ENCODE measurements at places on chromosomes 4 and X. TPM values are rescaled to one million over a fixed set of nuclear protein-coding genes. Genes with fewer than 3 reads are reported as not detected.

DNA sequence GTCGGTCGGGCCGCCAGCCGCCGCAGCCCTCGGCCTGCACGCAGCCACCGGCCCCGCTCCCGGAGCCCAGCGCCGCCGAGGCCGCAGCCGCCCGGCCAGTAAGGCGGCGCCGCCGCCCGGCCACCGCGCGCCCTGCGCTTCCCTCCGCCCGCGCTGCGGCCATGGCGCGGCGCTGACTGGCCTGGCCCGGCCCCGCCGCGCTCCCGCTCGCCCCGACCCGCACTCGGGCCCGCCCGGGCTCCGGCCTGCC, 213 bp downstream of the NFKB1 start:
- DNase-seq: no peak

GRCh38 chr4:77220828-77221613, 64.0 kb downstream of the CCNG2 start:
- DNase-seq: peak; percentile 83

- no peak for DNase-seq
Observed at GRCh38 chr4:174055344-174055743, 228.1 kb downstream of the FBXO8 start.

Gene RAB41
- not detected for total RNA-seq

Gene SERPINA7
- not detected for total RNA-seq

Gene PDE6B
- total RNA-seq: 3.7 TPM
